ENCODE measurements at places on chromosomes 12 and 14.

DNA sequence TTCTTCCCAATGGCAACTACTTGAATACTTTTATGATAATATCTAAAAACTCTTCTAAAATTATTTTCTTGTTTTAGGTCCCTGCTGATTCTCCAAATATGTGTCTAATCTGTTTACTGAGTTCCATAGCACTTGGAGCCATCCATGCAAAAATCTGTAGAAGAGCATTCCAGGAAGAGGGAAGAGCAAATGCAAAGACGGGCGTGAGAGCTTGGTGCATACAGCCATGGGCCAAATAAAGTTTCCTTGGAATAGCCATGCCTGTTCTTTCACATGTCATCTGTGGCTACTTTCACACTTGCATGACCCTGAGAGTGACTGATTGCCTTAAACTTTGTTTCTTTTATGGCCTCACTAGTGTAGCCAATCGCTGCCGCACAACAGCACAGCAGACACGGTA, 13.0 kb upstream of the EGLN3 start:
- no peak for DNase-seq

- DNase-seq: peak; percentile 90
These were observed at the start of gene RASSF9 for GRCh38 chr12:85836197-85837090. Gene RASSF9, minus strand, starts transcription at chr12:85836409. Its CDS starts 208 bp downstream, at chr12:85836201.

DNA sequence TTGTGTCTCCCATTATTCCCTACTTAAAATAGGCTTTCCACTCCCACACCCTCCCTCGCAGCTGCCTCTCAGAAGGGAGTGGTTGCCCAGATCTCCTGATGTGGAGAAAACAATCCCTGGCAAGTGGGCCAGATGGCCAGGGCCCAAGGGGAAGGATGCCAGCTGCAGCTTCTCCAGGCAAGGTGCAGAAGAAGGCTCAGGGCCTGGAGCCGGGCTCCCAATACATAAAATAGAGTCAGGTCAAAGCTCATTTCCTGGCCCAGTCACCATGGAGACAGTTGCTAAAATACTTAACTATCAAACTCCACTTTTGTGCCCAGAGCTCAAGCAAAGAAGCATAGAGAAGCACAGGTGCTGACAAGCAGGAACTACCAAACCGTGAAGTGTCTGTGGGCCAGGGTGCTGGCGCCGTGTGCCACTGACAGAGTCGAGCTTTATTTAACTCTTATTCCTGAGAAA, 45.7 kb upstream of the ITPR2 start:
- DNase-seq: peak; percentile 26

DNA sequence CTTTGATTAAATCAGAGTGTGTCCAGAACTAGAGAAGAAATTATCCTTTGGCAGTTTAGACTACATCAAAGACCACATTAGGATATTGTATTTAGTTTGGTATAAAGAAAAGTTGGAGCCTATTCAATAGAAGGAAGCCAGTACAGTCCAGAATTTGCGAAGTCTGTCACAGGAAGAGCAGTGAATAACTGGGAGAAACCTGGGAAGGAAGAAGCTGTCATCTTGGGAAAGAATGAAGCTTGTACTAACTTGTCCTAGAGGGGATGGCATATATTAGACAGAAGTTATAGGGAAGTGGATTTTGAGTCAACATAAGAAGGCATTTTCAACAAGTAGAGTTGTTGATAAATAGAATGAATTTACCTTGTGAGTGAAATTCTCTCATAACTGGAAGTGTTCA, 386.7 kb downstream of the LRIG3 start:
- no peak for DNase-seq

DNA sequence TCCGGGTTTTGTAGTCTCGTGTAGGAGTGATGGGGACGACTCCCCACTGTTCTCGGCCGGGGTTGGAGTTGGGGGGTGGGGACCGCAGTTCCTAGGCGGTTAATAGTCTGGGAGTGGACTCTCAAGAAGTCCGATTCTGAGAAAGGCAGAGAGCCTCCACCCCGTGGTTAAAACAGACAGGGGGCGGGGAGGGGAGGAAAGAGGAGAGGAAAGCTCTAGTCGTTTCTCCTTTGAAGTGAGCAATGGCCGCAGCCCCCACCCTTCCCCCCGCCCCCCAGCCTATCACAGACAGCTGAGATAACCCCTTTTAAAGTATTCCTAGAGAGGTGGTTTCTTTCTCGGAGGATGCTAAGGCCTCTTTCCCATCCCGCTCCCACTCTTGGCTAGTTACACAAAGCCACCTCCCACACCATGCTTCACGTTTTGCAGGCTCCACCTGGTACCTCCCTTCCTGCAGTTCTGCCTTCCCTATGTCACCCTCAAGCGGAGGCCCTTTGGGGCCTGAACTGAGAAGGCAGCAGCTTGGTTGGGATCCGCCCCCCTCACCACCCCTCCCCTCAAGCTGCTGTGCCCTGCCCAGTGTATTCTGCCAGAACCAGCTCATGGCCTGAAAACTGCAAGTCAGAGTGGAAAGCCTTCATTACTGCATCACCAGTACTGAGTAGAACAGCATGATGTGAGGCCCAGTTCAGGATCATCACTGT, 853 bp downstream of the USP5 start:
- peak; percentile 87 for DNase-seq

DNA sequence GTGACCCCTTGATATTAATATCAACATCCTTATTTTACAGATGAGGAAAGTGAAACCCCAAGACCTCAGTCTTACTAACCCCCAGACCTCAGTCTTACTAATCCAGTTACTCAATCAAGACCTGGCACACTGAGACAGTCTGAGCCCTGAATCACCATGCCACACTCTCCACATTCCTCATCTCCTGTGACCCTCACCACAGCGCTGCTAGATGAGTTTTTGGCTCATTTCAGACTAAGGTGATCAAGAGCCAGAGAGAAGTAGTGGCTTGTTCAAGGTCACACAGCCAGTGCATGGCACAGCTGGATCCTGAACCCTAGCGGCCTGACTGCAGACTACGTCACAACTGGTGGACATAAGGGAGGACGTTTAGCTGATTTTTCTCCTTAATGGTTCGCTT, 579.2 kb downstream of the BCL11B start:
- DNase-seq: no peak

DNA sequence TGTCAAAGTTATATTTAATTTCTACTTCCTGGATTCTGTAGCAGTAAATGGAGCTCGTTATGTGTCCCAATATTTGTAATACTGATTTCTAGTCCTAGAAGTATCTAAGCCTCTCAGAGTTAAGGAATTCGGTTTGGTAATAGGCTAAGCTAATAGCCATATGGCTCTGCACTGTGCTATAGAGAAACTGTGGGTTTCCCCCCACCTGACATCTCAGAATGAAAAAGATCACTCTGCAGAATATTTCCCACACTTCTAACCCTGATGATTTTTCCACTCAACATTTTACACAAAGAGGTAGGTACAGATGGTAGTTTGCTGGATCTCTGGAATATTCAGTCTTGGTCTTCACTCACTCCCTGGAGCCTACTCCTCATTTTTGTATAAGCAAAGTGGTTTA, 71.2 kb downstream of the BORCS5 start:
- no peak for DNase-seq

GRCh38 chr14:75252254-75252837, 26.3 kb upstream of the FOS start:
- no peak for DNase-seq

DNA sequence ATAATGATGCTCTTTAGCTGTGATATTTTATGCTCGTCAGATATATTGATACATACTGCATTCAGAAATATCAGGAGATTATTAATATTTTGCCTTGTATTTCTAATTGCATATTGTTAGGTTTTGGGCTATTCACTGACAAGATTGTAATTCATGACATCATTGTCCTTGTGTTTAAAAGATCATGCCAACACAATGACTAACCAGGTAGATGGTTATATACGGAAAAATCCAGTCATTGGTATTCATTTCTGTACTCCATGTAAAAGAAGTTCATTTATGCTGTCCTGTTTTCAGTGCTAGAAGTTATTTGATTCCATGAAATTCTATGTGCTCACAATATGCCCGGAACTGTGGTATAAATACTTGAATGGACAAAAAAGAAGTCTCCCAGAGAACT, 107.5 kb downstream of the KITLG start:
- DNase-seq: peak; percentile 43

GRCh38 chr12:46942579-46942978, 116.8 kb upstream of the SLC38A4 start:
- no peak for DNase-seq

GRCh38 chr12:124363353-124363965, 68.6 kb downstream of the RFLNA start:
- DNase-seq: no peak

DNA sequence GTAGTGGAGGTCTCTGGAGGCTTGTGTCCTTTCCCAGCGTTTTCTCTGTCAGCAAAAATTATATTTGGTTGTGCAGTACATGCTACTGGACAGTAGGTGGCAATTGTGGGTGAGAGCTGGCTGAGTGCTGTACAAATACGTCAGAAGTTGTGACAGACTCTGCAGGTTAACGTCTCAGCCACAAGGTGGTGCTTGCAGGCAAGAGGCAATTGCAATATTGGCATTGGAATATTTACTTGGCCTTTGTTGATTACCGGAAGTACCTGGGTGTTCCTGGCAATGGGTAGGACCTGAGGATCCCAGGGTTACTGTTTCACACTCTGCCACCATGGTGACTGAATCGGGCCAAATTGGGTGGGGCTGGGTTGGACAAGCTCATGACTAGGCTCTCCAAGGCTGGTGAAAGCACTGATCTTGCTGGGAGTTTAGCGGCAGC, 333.9 kb upstream of the LMO3 start:
- DNase-seq: peak; percentile 72

DNA sequence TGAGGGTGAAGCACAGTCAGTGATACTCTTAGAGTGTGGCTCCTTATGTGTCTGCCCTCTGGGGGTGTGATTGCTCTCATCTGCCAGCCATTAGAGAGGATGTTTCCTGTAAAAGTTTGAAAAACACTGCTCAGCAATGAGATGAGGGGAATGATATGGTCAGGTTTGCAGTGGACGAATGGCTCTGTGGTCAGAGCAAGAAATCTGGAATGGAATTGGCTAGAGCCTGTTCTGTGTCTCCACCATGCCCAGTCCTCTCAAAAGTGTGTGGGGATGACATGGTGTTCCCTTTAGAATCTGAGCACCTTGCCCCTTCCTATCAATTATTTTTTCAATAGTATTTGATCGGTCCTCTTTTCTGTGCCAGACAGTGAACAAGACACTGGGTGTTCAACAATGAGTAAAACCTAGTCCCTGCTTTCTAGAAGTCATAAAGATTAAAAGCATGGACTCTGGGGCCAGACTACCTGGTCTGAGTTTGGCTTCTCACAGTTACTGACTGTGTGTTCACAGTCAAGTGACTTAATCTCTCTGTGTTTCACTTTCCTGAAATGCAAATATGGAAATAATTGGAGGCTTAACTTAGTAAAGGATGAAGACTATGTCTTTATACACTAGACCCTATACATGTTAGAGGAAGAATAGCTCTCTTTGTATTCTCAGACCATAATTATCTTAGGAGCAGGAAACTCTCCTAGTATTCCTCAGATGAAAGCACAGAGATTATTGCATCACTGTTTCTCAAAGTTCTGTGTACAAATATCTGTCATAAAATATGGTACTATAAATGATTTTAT, 1.6 kb downstream of the ACSS3 start:
- DNase-seq: peak; percentile 7

GRCh38 chr14:23299211-23299957, 3.3 kb downstream of the PPP1R3E start:
- peak; percentile 77 for DNase-seq

GRCh38 chr14:102586420-102587104, 5.9 kb upstream of the RCOR1 start:
- DNase-seq: no peak

GRCh38 chr14:75661499-75661814, 411 bp downstream of the TTLL5 start:
- DNase-seq: no peak

DNA sequence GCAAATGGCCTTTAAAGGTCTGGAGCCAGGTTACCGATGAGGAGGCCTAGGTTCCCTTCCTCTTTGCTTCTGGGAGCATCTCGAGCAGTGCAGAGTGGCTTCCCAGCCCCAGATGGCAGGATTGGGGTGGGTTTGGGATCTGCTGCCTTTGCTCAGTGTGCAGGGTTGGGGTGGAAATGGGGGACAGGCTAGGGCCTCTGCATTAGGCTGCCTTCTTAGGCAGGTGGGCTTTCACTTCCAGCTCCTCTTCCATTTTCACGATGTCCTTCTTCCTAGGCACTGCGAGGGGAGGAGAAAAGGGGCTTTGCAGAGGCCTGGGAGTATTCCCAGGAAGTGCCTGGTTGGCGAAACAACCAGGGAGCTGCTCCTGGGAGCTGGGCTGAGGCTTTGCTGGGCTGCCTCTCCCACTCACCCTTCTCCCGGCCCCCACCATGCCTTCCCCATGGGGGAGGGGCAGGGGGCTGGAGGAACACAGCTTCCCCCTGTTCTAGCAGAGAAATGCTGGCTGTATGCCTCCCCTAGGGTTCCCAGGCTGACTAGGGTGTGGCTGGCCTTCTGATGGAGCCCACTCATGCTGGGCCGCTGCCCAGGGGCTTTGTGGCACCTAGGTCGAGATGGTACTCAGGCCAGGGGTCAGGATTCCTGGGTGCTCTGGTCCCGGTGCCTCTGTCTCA, 2.4 kb downstream of the NR4A1 start:
- no peak for DNase-seq

DNA sequence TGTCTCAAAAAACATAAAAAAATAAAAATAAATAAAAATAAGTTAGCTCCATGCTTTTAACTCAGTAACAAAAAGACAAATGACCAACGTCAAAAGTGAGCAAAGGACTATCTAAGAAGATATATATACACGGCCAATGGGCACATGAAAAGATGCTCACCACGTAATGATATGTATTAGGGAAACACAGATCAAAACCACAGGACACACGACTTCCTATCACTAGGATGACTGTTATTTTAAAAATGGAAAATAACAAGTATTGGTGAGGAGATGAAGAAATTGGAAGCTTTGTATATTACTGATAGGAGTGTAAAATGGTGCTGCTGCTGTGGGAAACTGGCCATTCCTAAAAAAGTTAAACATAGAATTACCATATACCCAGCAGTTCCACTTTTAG, 20.2 kb upstream of the P2RX7 start:
- no peak for DNase-seq

DNA sequence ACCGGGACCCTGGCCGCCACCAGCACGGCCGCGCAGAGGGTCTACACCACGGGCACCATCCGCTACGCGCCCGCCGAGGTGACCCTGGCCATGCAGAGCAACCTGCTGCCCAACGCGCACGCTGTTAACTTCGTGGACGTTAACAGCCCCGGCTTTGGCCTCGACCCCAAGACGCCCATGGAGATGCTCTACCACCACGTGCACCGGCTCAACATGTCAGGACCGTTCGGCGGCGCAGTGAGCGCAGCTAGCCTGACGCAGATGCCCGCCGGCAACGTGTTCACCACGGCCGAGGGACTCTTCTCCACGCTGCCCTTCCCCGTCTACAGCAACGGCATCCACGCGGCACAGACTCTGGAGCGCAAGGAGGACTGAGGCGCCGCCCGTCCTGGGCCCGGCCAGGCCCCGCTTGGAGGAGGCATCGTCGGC, 150.1 kb downstream of the EGLN3 start:
- DNase-seq: no peak

GRCh38 chr14:63951429-63951828, 98.6 kb downstream of the SYNE2 start:
- no peak for DNase-seq
